Inflammatory macrophage treated with lipopolysaccharide for 1 hour (primary cell): ENCODE measurements at places on chromosomes 2 and 18.

GRCh38 chr2:33457556-33458247, 18.7 kb upstream of the RASGRP3 start:
- DNase-seq = no peak

DNA sequence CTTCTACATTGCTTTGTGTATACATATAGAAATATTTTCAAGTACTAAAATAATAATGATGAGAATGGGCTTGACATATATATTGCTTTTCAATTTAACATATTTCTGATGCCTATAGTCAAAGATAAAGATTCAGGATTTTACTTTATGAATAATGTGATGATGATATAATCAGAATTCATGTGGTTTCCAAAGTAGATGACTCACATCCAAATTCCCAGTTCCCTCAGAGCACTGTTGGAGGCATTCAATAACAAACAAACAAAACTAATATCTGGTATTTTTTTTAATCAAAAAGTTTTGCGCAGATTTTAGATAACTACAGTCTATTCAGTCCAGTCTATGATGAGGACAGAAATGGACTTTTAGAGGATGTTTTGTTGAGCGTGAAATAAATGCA, 2094.5 kb upstream of the CELF4 start:
- no peak for DNase-seq

DNA sequence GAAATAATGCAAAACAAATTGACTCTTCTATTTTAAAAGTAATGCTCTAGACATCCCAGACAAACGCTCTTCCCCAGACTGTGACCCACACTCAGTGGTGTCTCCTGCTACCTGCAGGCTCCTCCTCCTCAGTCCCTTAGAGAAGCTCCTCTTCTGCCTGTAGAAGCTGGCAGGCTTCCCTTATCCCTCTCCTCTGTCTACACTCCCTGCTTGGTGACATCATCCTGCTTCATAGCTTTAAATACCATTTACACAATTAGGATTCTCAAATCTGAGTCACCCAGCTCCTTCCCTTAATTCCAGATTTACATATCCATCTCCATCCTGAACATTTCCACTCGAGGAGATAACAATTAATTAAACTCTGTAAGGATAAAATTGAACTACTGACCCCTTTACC, 167.9 kb downstream of the FBXO15 start:
- DNase-seq = no peak

- no peak for DNase-seq
These were observed 354.6 kb downstream of the NCKAP5 start for GRCh38 chr2:133213651-133214050.

GRCh38 chr18:24475926-24476589, 15.6 kb downstream of the HRH4 start:
- no peak for DNase-seq
